Muscle of leg (tissue), 16 donors: ENCODE measurements at places on chromosomes 5 and 9. TPM values are rescaled to one million over a fixed set of nuclear protein-coding genes. Genes with fewer than 3 reads are reported as not detected.
A peak's percentile ranks its signal among the peaks of the same experiment; 100 is the strongest.

The CRHBP gene
- polyA plus RNA-seq = 0.86 TPM

The SLC27A6 gene
- 0.93 TPM for polyA plus RNA-seq

The PFN3 gene
- not detected for polyA plus RNA-seq

The NTNG2 gene
- 0.74 TPM for polyA plus RNA-seq

The MYMK gene
- 61.2 TPM for polyA plus RNA-seq

The TAF11L5 gene
- polyA plus RNA-seq = not detected

GRCh38 chr9:112757282-112757883, 6.8 kb downstream of the SNX30 start:
- DNase-seq = peak; percentile 38

- no peak for DNase-seq
Measured at GRCh38 chr5:32785611-32786254, 74.6 kb downstream of the NPR3 start.

DNA sequence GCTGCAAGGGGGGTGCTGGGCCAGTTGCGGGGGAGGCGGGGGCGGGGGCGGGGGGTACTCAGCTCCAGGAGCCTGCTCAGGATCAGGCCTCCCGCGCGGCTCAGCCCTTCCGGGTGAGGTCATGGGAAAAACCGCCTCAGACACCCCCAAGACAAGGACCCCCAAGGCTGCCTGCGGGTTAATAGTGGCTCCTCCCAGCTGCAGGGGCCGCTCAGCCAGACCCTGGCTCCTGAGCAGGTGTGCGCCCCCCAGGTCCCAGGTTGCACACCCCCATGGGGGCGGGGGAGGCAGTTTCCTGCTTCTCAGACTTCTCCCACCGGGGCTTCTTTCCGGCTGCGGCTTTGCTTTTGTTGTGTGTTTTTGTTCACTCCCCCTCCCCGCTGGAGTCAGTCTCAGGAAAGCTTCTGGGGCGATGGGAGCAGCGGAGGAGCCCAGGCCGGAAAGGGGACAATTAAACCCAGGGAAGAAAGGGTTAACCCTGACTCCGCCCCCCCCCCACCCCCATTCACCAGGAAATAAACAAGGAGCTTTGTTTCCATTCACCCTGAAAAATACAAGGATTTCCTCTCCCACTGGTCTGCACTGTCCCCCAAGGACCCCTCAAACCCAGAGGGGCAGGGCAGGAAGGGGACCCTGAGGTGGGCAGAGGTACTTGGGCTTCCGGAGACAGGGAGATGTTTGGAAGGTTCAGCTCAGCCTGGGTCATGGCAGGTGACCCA, 42.3 kb upstream of the NOTCH1 start:
- peak; percentile 80 for DNase-seq

GRCh38 chr5:73067213-73067612, 53.2 kb upstream of the TMEM171 start:
- no peak for DNase-seq

DNA sequence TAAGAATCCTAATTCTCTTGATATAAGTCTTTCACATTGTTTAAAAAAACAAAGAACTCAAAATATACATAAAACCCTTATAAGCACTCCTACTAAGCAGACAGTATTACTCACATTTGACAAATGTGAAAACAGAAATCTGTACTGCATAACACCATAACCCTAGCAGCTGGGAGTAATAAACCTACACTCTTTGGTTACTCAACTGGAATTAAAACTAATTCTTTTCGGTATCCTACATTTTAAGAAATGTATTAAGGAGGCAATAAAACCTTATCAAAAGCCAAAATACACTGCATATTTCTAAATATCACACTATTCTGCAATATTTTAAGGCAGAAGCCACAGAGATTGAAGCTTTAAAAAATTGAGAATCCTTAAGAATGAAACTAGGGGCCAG, 6.8 kb downstream of the AUH start:
- no peak for DNase-seq

DNA sequence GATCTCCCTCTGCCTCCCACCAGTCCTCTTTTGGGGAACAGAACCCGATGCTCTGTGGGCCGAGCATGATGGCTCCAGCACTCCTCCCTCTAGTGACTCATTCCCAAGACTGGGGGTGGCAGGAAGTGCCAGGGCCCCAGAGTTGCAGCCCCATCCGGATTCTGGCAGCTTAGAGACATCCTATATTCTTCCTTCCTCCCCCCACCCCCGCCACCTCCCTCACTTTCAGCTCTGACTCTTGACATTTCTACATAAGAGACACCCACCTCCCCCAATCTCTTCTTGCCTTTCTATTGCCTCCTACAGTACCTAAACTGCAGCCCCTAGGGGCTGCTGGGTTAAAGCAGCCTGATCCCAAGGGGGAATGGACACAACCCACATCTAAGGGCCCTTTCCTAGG, 47.1 kb upstream of the MATR3 start:
- no peak for DNase-seq

DNA sequence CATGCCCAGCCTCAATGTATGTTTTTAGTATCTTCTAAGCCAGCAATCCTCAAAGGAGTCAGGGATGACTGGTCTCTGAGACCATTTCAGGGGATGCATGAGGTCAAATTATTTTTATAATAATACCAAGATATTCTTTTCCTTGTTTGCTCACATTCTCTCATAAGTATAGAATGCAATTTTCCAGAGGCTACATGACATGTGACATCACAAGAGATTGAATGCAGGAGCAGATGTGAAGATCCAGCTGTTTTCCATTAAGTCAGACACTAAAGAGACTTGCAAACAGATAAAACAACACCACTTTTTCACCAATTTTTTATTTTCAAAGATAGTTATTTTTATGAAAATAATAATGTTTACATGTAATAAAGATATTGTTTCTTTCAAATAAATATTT, 22.0 kb upstream of the FREM1 start:
- peak; percentile 97 for DNase-seq

GRCh38 chr5:169631360-169631759, 5.7 kb upstream of the DOCK2 start:
- no peak for DNase-seq

DNA sequence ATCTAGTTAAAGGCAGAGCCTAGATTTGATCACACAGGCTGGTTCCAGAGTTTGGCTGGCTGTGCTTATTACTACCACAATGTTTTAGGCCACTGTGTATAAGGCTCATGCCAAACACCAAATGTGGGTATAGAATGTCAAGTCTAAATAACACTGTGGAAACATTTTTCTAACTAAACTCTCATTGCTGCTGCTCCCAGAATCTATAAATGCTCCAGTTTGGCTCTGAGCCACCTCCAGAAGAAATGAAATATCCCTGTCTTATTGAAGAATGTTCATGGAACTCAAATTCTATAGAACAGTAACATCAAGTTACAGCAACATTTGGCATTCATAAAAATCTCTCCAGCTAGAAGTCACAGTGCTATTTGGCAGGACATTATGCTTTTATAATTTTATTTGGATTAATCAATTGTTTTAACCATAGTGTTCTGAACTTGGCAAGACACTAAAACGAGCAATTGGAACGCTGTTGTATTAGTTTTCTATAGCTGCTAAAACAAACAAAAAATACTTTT, 178.1 kb upstream of the COX7C start:
- DNase-seq = peak; percentile 68

DNA sequence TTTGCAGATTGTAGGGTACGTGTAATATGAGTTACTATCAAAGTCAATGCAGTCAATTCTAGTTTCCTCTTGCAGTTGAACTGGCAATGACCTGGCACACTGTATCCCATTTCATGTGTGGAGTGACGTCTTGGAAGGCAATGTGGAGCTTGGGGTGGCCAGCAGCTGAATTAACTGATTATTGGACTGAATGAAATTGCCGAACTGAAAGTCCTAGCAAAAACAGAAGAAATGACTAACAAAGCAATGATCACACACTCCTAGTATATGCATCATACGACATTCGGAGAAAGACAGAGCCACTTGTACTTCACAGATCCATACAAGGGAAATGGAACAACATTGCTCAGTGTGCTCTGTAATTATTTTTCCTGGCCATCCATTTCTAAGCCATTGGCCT, 259.1 kb upstream of the DAPK1 start:
- peak; percentile 71 for DNase-seq

GRCh38 chr5:5291357-5291756, 131.1 kb upstream of the ICE1 start:
- peak; percentile 16 for DNase-seq

DNA sequence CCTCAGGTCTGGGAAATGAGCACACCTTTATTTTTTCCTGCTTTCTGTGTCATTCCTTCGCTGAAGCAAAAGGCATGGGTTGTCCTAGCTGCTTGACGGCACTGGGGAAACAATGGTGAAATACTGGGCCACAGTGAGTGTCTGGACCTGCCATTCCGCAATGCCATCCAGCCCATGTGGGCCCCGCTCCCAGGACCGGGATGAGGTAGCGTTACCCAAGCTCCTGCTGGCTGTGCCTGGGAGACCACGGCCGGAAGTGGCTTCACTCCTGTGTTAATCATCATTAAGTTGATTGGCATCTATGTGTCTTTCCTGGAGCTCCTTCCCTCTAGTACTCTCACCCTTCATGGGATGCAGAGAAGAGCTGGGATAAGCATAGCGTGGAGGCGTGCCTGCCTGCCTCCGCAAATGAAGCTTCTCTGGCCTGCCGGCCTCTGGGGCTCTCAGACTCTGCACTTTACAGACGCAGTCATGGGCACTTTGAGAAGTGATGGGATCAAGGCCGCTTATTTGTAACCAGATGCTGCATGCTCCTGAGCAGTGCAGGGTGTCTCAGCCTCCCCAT, 16.5 kb upstream of the SMIM32 start:
- no peak for DNase-seq

DNA sequence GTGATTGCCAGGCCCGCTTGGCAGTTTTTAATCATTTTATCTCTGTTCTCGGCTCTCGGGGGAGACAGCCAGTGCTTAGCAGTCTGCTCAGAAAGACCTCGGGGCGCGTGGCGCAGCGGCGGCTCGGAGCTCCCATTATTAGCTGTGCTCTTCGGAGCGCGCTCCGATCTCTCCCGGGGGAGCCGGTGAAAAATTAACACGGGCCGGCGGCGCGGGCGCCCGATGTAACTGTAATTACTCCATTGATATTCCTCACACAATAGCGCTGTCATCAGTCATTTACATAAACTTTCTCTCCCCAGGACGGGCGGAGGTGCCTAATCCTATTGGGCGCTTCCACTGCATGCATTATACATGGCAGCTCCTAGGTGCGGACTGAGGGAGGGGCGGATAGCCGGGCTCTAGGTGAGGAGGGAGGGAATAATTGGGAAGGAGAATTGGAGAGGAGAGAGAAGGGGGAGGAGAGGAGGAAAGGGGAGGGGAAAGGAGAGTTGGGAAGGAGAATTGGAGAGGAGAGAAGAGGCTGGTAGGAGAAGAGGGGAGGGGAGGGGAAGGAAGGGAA, 24.9 kb downstream of the LMX1B start:
- no peak for DNase-seq
